ENCODE measurements at places on chromosomes 2 and 18. TPM values are rescaled to one million over a fixed set of nuclear protein-coding genes. Genes with fewer than 3 reads are reported as not detected.

CIAO1 gene
- total RNA-seq, result 64.5 TPM

PLGLB1 gene
- not detected for total RNA-seq

DNA sequence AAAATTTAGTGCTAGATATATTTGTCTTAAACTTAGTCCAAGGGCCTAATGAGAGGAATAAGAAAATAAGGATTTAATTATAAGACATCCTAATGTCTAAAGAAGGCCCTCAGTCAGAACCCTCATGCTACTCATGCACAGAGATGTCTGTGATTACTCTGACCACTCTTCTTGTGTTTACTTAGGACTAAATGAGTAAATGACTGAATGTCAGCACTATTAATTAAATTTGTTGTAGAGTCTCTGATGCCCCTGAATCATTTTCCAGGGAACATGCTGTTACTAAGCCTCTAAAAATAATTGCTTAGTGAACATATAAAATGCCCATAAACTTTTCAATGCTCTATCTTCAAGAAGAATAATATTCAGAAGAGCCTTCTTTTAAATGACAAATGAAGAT lies 32.4 kb downstream of the GULP1 start:
- H3K36me3 ChIP-seq, result no peaks in the 10 kb centered on the region
- no peaks in the 10 kb centered on the region for H3K4me1 ChIP-seq
- no peak overlapping the region for H3K27ac ChIP-seq

DNA sequence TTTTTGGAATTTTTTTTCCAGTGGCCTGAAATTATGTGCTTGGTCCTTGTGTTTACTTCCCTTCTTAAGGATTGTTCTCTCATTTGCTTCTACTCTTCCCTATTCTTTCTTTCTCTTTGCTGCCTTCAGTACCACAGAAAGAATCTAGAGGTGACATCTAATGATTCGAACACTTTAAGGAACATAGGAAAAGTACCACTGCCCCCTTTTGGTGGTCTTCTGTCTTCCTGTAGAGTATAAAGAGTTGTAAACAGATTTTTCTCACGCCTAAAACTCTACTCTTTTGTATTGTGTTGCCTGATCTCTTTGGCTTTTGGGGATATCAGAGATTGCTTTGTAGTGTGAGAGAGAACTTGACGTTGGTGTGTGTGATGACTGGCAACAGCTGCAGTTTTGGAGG lies 7.0 kb upstream of the SCTR start:
- peaks cover 10% of the 10 kb centered on the region for H3K4me1 ChIP-seq
- no peaks in the 10 kb centered on the region for H3K36me3 ChIP-seq
- H3K27ac ChIP-seq, result no peak overlapping the region

DNA sequence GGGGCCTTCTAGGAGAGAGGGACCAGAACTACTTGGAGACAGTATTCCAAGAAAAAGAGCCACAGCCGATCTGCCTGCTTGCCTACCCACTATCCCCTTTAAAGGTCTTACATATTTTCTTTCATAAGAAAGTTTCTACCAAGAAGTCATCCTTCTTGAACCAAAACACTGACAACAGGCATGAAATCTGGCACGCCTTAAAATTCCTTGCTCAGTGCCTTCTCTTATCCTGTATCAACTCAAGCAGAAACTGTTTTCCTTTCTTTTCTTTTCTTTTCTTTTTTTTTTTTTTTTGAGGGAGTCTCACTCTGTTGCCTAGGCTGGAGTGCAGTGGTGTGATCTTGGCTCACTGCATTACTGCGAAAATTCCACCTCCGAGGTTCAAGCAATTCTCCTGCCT lies 48.3 kb upstream of the ZFP36L2 start:
- peaks cover 14% of the 10 kb centered on the region for H3K4me1 ChIP-seq
- H3K27ac ChIP-seq, result no peak overlapping the region
- no peak for DNase-seq
- H3K36me3 ChIP-seq, result no peaks in the 10 kb centered on the region
- no peaks in the 10 kb centered on the region for H3K27me3 ChIP-seq
- H3K4me3 ChIP-seq, result no peak overlapping the region

- H3K27me3 ChIP-seq, result no peaks in the 10 kb centered on the region
- no peaks in the 10 kb centered on the region for H3K36me3 ChIP-seq
- H3K4me1 ChIP-seq, result no peaks in the 10 kb centered on the region
- DNase-seq, result no peak
These were observed 4.6 kb upstream of the ACAA2 start for GRCh38 chr18:49817947-49818346.

Measured in endodermal cell (in vitro differentiated cells).